ENCODE measurements at places on chromosomes 5 and 9. TPM values are rescaled to one million over a fixed set of nuclear protein-coding genes. Genes with fewer than 3 reads are reported as not detected.

The IFNA21 gene
- total RNA-seq: not detected

The SPATA6L gene
- 1.7 TPM for total RNA-seq

- H3K27me3 ChIP-seq: no peaks in the 10 kb centered on the region
- no peaks in the 10 kb centered on the region for H3K4me1 ChIP-seq
- no peak overlapping the region for H3K4me3 ChIP-seq
Measured at GRCh38 chr9:103193992-103194391, 198.9 kb downstream of the CYLC2 start.

The ADAMTS16 gene
- total RNA-seq: not detected

GRCh38 chr9:111836311-111836710 is 41.6 kb upstream of the SHOC1 start:
- H3K27me3 ChIP-seq: no peaks in the 10 kb centered on the region
- H3K27ac ChIP-seq: no peak overlapping the region
- no peak overlapping the region for H3K4me3 ChIP-seq
- H3K36me3 ChIP-seq: no peaks in the 10 kb centered on the region
- peaks cover 14% of the 10 kb centered on the region for H3K4me1 ChIP-seq
- DNase-seq: no peak

DNA sequence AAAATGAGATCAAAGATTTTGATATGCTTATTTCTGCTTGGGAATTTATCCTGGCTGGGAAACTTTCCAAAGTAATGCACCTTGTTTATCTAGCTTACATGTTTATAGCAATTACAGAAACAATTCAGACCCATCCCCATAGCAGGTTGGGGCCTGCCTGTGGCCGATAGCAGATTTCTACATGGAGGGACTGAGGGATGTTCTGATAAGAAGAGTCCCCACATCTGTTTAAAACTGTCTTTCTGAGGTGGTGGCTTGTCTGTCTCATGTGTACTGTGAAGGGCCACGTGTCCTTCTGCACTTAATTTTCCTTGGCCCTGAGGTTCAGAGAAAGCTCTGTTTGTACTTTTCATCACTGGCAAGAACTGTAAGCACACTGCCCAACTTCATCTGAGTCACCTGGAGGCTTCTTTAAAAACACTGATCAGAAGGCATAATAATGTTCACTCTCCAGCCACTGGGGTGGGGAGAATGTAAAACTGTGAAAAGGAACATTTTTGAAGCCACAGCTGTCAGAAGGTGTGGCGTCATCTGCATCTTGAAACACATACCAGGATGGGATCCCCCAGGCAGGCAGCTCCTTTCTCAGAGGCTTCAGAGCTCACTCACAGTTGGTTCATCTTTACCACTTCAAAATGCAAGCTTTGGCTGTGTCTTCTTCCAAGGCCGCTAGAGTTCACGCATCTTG is 80.3 kb downstream of the MAP1B start:
- H3K4me3 ChIP-seq: no peak overlapping the region
- H3K27me3 ChIP-seq: no peaks in the 10 kb centered on the region
- H3K36me3 ChIP-seq: peaks cover 38% of the 10 kb centered on the region

The SELENOP gene
- 119 TPM for total RNA-seq

The GABRA1 gene
- total RNA-seq: not detected

DNA sequence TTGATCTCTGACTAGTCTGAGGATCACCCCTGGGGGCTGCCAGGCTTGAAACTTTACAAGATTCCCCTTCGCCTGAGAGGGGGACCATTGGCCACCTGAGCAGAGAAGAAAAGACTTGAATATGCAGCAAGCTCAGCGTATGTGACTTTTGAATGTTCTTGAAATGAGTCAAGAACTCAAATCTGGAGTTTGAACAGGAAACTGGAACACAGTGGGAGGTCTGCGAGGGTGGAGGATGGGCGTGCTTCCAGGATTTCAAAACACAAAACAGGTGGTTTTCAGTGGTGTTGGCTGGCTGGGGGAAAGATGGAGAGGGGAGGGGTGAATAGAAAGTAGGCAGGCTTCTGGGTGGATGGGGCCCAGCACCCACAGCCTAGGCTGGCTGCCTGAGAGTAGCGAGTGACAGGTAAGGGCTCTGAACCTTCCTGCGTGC is 40.6 kb downstream of the TMEM174 start:
- no peak overlapping the region for H3K27ac ChIP-seq
- H3K27me3 ChIP-seq: no peaks in the 10 kb centered on the region
- H3K4me3 ChIP-seq: no peak overlapping the region
- H3K4me1 ChIP-seq: peaks cover 12% of the 10 kb centered on the region
- peak; percentile 62 for DNase-seq

- DNase-seq: no peak
- H3K36me3 ChIP-seq: no peaks in the 10 kb centered on the region
- peaks cover 13% of the 10 kb centered on the region for H3K4me1 ChIP-seq
- H3K4me3 ChIP-seq: no peak overlapping the region
- no peak overlapping the region for H3K27ac ChIP-seq
Measured at GRCh38 chr9:109843641-109844040, 63.6 kb downstream of the PALM2AKAP2 start.

Data from esophagus muscularis mucosa (tissue), 4 donors.